ENCODE measurements at places on chromosomes 5 and 9.

GRCh38 chr9:9016597-9016996, 1217.0 kb upstream of the DMAC1 start:
- DNase-seq: no peak
- no peaks in the 10 kb centered on the region for H3K36me3 ChIP-seq
- no peaks in the 10 kb centered on the region for H3K27me3 ChIP-seq
- no peak overlapping the region for H3K4me3 ChIP-seq
- H3K27ac ChIP-seq: no peak overlapping the region

- no peaks in the 10 kb centered on the region for H3K4me1 ChIP-seq
- no peak for DNase-seq
- H3K27ac ChIP-seq: no peak overlapping the region
- peaks cover 9% of the 10 kb centered on the region for H3K27me3 ChIP-seq
Measured at GRCh38 chr5:163345216-163345615, 92.2 kb upstream of the CCNG1 start.

DNA sequence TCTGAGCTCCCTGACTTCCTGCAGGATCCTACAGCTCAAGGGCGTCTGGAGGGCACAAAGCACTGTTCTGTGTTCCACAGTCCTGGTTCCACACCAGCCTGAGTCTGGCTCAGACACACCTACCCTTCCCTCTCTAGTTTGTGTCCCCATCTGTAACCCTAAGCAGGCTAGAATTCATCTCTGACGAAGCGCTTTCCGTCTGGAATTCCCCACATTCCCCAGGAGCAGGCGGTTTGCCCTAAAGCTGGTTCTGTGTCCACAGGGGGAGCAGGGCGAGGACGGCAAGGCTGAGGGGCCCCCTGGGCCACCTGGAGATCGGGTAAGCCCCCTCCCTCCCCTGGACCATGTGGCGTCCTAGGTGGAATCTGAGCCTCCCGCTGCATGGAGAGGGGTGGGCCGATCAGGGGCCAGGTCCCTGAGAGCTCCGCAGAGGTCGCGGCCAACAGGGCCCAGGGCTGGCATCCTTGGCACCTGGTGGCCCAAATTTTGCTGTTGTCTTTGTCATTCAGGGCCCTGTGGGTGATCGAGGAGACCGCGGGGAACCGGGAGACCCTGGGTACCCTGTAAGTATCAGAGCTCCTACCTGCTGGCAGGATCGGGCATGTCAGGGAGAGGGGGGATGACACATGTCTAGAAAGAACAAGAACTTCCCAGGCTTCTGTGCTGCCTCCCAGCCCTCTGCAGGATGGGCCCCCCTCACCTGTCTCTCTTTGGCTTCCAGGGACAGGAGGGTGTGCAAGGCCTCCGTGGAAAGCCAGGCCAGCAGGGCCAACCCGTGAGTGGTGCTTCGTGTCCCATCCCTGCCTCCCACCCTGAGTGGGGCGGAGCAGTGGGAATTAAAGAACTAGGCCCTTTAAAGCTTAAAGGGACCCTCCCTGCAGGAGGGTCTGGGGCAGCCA, 34.5 kb upstream of the ORM1 start:
- no peaks in the 10 kb centered on the region for H3K36me3 ChIP-seq
- no peaks in the 10 kb centered on the region for H3K27me3 ChIP-seq
- no peak overlapping the region for H3K27ac ChIP-seq
- no peak overlapping the region for H3K4me3 ChIP-seq
- DNase-seq: no peak

DNA sequence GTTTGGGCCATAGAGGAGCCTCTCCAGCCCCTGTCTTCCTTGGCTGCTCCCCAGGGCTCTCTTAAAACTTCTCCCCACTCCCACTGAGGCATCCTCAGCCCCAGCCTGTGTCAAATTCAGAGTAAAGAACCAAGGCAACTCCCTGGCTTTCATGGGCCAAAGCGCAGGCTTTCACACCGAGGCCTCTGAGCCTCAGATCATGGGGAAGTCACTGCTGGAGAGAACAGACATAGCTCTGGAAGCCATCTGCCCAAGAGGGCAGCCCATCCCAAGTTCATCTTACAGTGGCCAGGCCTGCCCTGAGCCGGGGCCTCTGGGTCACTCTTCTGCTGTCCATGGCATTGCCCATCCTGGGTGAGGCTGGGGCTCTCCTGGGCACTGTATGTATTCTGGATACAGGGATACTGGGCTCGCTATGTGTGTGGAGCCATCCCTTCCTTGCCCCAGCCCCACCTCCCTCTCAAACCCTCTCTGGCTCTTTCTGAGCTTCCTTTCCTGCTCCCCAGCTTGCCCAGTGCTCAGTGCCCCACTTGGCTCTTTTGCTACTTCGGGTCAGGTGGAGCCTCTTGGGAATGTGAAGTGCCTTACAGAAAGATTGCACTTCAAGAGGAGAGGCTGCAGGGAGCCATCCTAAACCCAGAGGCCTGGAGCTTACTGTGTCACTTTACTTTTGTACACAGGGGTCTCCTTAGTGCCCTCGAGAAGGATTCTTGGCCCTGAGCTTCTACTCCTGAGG, 33.0 kb downstream of the TGFBI start:
- peaks cover 18% of the 10 kb centered on the region for H3K27me3 ChIP-seq
- no peaks in the 10 kb centered on the region for H3K4me1 ChIP-seq
- no peak for DNase-seq
- H3K36me3 ChIP-seq: no peaks in the 10 kb centered on the region
- no peak overlapping the region for H3K4me3 ChIP-seq

DNA sequence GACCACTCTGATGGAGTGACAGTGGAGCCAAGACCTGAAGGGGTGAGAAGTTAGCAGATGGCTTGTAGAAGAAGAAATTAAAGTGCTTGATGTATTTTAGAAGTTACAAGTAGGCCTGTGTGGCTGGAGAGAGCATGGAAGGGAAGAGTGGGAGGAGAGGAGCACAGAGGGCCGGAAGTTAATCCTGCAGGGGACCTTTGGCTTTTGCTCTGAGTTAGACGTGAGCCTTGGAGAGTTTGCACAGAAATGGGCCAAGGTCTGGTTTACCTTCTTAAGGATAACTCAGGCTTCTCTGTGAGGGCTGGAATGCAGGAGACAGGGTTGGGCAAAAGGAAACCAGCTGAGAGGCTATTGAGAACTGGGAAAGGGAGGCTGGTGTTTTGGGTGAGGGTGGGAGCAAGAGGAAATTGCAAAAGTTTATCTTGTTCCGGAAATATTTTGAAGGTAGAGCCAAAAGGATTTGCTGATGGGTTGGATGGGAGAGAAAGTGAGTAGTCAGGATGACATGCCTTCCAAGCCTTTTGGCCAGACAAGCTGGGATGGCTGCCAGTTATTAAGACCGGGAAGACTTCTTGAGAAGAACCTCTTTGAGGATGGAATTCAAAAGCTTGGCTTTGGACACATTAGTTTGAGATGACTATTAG, 17.5 kb upstream of the F2RL1 start:
- no peaks in the 10 kb centered on the region for H3K4me1 ChIP-seq
- H3K4me3 ChIP-seq: no peak overlapping the region
- H3K27me3 ChIP-seq: peaks cover 25% of the 10 kb centered on the region
- H3K36me3 ChIP-seq: no peaks in the 10 kb centered on the region

- no peaks in the 10 kb centered on the region for H3K4me1 ChIP-seq
- no peaks in the 10 kb centered on the region for H3K36me3 ChIP-seq
- H3K27me3 ChIP-seq: no peaks in the 10 kb centered on the region
- H3K4me3 ChIP-seq: no peak overlapping the region
- H3K27ac ChIP-seq: no peak overlapping the region
Measured at GRCh38 chr9:73059247-73059646, 92.4 kb upstream of the ANXA1 start.

DNA sequence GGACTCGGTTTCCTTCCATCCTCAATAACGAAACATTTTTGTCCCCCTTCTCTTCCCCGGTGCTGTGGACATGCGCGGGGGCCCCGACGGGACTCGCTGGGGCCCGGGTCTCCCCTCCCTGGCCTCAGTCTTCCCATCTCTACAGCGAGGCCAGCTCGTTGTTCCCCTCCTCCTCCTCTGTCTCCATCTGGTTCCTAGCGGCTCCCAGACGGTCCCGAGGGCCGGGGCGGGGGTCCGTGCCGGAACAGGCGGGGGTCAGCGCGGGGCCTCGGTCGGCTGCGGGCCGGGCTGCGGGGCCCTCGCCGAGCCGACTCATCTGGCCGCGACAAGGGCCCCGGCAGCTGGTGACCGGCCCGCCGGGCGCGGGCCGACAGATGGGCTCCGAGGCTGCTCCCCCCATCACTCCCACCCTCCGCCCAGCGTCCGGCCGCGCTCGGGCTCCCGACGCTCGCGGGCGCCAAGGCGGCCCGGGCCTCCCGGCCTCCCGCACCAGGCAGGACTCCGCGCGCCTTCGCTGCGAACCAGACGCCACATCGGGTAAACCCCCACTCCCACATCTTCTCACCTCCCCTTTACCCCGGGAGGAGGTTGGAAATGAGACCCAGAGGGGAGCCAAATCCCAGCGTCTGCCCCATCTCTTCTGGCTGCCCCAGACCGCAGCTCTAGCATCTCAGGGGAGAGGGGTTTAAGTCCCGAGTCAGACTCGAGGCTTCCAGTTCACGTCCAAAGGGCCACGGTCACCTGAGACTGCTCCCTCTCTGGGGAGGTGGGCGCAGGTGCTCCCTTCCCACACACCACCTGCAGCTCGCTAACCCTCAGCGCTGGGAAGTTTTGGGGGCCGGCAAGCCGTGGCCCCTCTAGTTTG, 8.1 kb downstream of the BARHL1 start:
- peak overlapping the region; percentile 51 for H3K4me3 ChIP-seq
- peaks cover 42% of the 10 kb centered on the region for H3K4me1 ChIP-seq
- H3K27me3 ChIP-seq: peaks cover 83% of the 10 kb centered on the region
- H3K27ac ChIP-seq: no peak overlapping the region
- H3K36me3 ChIP-seq: peaks cover 27% of the 10 kb centered on the region

DNA sequence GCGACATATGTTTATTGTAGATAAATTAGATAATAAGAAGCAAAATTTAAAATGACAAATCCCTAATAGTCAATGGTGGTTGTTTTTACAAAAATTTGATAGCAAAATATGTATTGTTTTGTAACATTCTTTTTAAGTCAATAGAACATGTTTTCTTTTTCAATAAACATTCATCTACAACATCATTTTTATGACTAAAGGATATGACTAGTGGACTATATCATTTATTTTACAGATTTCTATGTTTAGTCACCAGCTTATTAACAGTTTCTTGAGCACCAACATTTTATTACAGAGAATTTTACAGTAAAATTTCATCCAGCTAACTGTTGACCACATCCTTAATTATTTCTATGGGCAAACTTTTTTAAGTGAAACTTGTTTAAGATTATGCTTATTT, 114.7 kb upstream of the IL7R start:
- H3K4me3 ChIP-seq: no peak overlapping the region
- DNase-seq: no peak
- H3K27me3 ChIP-seq: no peaks in the 10 kb centered on the region
- H3K36me3 ChIP-seq: no peaks in the 10 kb centered on the region

GRCh38 chr5:158511454-158511853, 588.3 kb downstream of the EBF1 start:
- DNase-seq: peak; percentile 54
- H3K4me3 ChIP-seq: no peak overlapping the region
- no peak overlapping the region for H3K27ac ChIP-seq
- H3K4me1 ChIP-seq: peaks cover 39% of the 10 kb centered on the region
- no peaks in the 10 kb centered on the region for H3K36me3 ChIP-seq

- H3K4me3 ChIP-seq: no peak overlapping the region
- no peaks in the 10 kb centered on the region for H3K36me3 ChIP-seq
- H3K27ac ChIP-seq: no peak overlapping the region
- no peaks in the 10 kb centered on the region for H3K27me3 ChIP-seq
Measured at GRCh38 chr5:153670101-153670500, 179.6 kb downstream of the GRIA1 start.

- DNase-seq: no peak
- no peak overlapping the region for H3K4me3 ChIP-seq
- H3K27ac ChIP-seq: no peak overlapping the region
- no peaks in the 10 kb centered on the region for H3K4me1 ChIP-seq
- no peaks in the 10 kb centered on the region for H3K36me3 ChIP-seq
Measured at GRCh38 chr5:35269006-35269405, 38.7 kb upstream of the PRLR start.

GRCh38 chr9:123940721-123941523, 11.0 kb upstream of the DENND1A start:
- peaks cover 4% of the 10 kb centered on the region for H3K36me3 ChIP-seq
- H3K27me3 ChIP-seq: peaks cover 20% of the 10 kb centered on the region
- no peak for DNase-seq
- H3K4me1 ChIP-seq: no peaks in the 10 kb centered on the region
- no peak overlapping the region for H3K4me3 ChIP-seq

DNA sequence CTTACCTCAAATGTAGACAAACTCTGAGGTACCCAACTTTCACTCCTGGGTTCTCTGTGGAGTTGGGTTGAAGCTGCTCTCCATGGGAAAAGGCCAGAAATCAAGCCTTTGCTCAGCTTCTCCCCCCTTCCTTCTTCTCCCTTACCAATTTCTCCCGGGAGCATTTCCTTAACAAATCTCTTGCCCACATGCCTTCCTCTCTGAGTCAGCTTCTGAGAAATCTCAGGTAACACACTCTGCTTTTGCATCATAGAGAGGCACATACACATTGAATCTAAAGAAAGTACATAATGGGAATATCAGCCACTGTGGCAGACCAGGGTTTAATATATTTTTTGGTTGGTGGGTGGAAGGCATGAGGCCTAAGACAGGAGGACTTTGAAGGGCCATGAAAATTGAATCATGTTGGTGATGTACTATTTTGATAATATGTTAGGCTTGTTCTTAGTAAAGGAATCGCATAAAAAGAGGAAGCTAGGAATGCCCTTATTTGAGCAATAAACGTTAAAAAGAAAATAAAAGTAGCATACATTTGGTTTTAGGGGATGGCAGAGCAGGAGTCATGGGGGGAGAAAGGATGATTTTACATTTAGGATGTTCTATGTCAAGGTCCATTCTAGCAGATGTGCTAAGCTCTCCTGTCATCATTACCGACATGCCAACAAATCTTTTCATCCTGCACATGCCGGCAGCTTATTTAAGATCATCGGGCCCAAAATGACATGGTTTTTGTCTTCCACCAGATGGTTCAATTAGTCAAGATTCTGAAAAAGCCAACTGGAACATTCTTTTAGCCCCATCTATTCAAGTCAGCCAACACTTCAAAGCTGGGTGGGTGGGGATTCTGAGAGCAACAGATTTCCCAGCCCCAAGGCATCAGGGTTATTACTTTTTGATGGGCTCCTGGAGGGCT, 199.5 kb upstream of the CLINT1 start:
- no peaks in the 10 kb centered on the region for H3K4me1 ChIP-seq
- no peak overlapping the region for H3K27ac ChIP-seq
- no peaks in the 10 kb centered on the region for H3K36me3 ChIP-seq
- no peak for DNase-seq
- H3K4me3 ChIP-seq: no peak overlapping the region

DNA sequence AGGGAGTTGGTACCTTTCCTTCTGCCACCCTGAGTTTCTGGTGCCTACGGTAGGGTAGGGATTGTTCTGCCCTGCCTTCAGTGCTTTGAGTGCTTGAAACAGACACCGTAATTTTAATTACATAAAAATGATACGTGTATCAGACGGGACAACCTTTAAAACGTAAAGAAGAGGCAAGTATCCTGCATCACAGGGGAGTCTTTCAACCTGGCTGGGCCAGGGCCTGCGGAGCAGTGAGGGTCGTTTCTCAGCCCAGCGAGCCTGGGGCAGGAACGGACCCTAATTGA, 483 bp upstream of the DAB2IP start:
- no peak for DNase-seq
- H3K36me3 ChIP-seq: no peaks in the 10 kb centered on the region
- peak overlapping the region; percentile 88 for H3K4me3 ChIP-seq
- peaks cover 20% of the 10 kb centered on the region for H3K4me1 ChIP-seq
- peak overlapping the region; percentile 4 for H3K27ac ChIP-seq

- H3K4me3 ChIP-seq: no peak overlapping the region
- no peak for DNase-seq
- H3K36me3 ChIP-seq: no peaks in the 10 kb centered on the region
- no peaks in the 10 kb centered on the region for H3K27me3 ChIP-seq
Measured at GRCh38 chr5:32100230-32100629, 73.9 kb downstream of the GOLPH3 start.
